ENCODE measurements at places on chromosomes 2 and 18.

- DNase-seq = no peak
These were observed 30.4 kb downstream of the CIB4 start for GRCh38 chr2:26610504-26611335.

DNA sequence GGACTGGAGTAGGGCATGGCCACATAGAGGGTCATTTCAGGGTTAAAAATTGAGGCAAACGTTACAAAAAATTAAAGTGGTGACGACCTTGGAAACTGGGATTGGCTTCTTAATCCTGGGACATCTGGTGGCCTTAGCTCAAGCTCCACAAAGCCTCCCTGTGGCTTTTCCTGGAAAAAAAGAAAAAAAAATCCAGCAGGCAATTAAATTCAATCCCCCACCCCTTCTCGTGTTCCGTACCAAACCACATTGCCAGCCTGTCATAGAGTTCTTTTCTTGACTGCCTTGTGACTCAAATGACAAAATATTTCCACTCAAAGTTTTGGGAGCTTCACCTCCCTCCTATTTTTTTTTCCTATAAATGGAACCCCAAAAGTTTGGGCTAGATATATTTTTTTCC, 195.6 kb downstream of the HRH4 start:
- DNase-seq = no peak

GRCh38 chr2:102601730-102602129, 17.6 kb upstream of the SLC9A2 start:
- no peak for DNase-seq

DNA sequence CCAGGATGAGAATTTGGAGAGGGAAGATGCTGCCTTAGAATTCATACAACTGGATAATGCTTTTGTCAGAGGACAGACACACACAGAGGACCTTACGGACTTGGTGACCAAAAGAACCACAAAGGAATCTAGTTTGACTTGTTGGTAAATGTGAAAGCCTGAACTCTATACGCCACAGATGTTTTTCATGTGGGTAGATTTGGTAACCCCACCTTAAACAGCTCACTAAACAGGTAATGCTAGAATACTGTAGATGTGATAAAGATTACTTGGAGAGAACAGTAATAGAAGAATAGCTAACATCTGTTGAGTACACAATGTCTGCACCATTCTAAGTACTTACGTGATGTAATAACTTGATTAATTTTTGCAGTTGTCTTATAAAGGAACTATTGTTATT, 24.1 kb downstream of the ANXA4 start:
- DNase-seq = no peak

- no peak for DNase-seq
These were observed 6.3 kb upstream of the ADGRF3 start for GRCh38 chr2:26352892-26353291.

DNA sequence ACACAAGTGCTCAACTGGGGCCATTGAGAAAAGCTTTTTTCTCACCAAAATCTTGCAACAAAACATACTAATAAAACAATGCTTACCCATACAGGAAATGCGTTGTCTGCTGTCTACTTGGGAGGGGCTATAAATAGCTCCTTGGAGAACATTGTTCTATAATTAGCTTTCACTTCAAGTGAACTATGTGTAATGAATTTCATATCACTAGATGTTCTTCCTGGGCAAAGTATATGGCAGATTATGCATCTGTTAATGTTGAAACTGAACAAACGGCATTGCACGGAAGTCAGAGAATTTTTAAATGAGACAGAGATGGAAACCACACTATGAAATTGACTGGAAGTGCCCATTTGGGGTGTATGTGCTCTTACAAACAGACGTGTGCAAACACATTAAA, 6.4 kb upstream of the NPAS2 start:
- peak; percentile 46 for DNase-seq

DNA sequence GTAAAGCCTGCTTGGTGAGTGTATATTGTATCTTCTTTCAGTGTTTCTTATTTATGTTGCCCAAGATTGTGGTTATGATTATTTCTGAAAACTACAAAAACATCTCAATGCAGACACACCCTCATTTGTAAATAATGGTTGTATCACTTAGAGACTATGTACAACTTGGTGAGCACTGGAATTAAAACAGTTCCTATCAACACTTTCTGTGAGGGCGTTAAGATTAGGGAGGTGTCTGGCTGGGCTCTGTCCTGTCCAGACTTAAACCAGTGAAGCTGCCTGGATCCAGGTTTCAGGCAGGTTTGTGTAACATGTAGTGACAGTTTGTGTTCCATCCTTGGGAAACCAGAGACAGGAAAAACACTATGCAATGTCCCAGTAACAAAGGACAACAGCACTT, 49.7 kb downstream of the CTAGE1 start:
- no peak for DNase-seq

- DNase-seq = peak; percentile 60
These were observed 11.2 kb downstream of the ATP6V1B1 start for GRCh38 chr2:70946832-70947442.

GRCh38 chr2:151775057-151775740, 40.9 kb upstream of the NEB start:
- DNase-seq = peak; percentile 14

DNA sequence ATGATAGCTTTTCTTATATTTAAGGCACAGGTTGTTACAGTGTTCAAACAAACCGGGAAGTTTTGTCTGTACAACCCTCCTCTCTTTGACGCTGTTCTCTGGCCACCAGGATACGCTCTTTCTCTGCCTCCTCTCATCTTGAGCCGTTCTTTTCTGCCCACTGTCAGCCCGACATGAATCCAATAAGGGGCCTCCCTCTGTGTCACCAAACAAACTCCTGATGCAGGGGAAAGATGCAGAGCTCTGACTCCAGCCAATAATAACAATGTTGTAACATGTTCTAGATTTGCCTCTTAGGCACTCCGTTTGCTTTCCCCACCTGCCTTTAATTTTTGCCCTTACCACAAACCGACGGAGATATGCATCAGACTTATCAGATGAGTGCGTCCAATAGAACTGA, 449.3 kb downstream of the SLC4A3 start:
- peak; percentile 79 for DNase-seq

GRCh38 chr2:133143645-133144044, 424.6 kb downstream of the NCKAP5 start:
- no peak for DNase-seq

DNA sequence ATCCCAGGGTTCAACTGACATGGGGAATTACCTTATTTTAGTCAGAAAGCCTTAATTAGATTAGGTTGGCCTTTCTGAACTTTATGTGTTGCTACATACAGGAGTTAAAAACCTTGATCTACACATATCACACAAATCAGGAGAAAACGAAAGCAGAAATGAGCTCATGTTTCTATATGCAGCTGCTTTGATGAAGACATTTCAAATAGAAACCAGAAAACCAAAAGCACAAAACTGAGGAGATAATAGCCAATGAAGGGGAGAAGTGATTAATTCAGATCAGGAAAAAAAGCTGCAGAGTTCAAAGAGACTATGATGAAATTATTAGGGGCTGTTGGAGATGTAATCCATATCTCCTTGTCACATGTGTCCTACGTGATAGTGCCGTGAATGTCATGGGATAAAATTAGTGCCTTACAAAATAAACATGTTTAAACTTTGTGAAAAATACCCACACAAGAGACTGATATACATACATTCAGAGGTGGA, 255.0 kb downstream of the CAMKMT start:
- DNase-seq = no peak

- peak; percentile 26 for DNase-seq
These were observed 21.3 kb downstream of the PSME4 start for GRCh38 chr2:53949457-53949856.

- no peak for DNase-seq
These were observed 43.8 kb upstream of the PPP4R1 start for GRCh38 chr18:9658087-9658641.

GRCh38 chr2:46150445-46150955, 146.7 kb upstream of the EPAS1 start:
- no peak for DNase-seq

DNA sequence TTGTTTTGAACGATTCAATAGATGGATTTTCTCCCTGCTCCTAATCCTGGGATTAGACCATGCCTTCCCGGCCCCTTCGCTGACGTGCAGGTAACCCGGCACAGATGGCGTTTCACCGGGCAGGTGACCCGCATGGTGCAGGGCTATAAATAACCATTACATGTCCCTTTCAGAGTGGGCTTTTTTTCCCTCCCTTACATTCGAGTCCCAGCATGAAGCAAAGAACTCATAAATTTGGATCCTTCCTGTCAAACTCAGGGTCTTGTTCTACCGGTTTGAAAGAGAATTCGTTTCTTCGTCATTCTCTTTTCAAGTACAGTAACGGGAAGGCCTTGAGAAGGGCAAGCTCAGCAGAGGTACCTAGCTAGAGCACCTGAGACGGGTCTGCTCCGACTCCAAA, 46.1 kb downstream of the EDAR start:
- no peak for DNase-seq

- DNase-seq = no peak
These were observed 92.6 kb upstream of the NDUFV2 start for GRCh38 chr18:9009703-9010488.

- DNase-seq = no peak
These were observed 89.2 kb downstream of the DOCK10 start for GRCh38 chr2:224952936-224953657.

DNA sequence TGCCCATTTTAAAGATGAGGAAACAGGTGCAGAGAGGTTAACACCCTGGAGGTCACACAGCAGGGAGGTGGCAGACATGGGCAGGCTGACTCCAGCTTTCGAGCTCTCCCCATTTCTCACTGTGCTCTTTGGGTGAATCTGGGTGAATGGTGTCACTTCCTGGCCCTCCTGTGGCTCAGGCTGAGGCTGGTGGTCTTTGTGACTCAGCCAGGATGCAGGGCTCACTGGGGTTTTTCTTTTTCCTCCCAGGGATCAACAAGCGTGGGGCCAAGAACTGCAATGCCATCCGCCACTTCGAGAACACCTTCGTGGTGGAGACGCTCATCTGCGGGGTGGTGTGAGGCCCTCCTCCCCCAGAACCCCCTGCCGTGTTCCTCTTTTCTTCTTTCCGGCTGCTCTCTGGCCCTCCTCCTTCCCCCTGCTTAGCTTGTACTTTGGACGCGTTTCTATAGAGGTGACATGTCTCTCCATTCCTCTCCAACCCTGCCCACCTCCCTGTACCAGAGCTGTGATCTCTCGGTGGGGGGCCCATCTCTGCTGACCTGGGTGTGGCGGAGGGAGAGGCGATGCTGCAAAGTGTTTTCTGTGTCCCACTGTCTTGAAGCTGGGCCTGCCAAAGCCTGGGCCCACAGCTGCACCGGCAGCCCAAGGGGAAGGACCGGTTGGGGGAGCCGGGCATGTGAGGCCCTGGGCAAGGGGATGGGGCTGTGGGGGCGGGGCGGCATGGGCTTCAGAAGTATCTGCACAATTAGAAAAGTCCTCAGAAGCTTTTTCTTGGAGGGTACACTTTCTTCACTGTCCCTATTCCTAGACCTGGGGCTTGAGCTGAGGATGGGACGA, 13.2 kb downstream of the ITM2C start:
- DNase-seq = no peak
